SJSA1 (cell line): ENCODE measurements at places on chromosomes 2 and 18. TPM values are rescaled to one million over a fixed set of nuclear protein-coding genes. Genes with fewer than 3 reads are reported as not detected.

Gene NT5DC4
- total RNA-seq: not detected in 2 replicates

Gene DHRS9
- total RNA-seq: 0.11 and 0.19 TPM in 2 replicates

Gene SIGLEC15
- 0.06 and 0.68 TPM in 2 replicates for total RNA-seq

Gene HNRNPA3
- 48.1 and 73.1 TPM in 2 replicates for total RNA-seq

Gene ITGB6
- not detected in 2 replicates for total RNA-seq

- DNase-seq: no peak
- no peaks in the 10 kb centered on the region for H3K36me3 ChIP-seq
- 0 out of 2 replicates have a peak, but pooled peaks cover 4% of the 10 kb centered on the region for H3K27me3 ChIP-seq
- no peak overlapping the region for H3K4me3 ChIP-seq
- H3K4me1 ChIP-seq: no peaks in the 10 kb centered on the region
- H3K27ac ChIP-seq: no peak overlapping the region
Observed at GRCh38 chr18:57258131-57258777, 94.1 kb upstream of the ST8SIA3 start.

DNA sequence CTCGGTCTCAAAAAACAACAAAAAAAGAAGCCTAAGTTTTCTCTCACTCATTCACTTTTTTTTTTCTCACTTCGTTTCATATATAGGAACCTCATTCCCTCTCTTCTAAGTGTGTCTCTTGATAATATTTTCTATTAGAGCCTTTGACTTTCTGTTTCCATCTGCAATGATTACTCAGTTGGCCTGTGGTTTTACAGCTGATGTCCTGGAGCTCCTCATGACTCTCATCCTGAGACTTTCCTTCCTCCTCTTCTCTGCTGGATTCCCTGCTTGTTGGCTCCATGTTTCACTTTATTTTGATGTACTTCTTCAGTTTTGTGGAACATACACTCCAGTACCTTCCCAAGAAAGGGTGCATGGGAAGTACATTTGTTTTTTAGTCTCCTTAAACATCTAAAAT lies 154.2 kb upstream of the GATA6 start:
- no peak for DNase-seq
- H3K27ac ChIP-seq: no peak overlapping the region
- H3K4me1 ChIP-seq: no peaks in the 10 kb centered on the region
- H3K36me3 ChIP-seq: no peaks in the 10 kb centered on the region

DNA sequence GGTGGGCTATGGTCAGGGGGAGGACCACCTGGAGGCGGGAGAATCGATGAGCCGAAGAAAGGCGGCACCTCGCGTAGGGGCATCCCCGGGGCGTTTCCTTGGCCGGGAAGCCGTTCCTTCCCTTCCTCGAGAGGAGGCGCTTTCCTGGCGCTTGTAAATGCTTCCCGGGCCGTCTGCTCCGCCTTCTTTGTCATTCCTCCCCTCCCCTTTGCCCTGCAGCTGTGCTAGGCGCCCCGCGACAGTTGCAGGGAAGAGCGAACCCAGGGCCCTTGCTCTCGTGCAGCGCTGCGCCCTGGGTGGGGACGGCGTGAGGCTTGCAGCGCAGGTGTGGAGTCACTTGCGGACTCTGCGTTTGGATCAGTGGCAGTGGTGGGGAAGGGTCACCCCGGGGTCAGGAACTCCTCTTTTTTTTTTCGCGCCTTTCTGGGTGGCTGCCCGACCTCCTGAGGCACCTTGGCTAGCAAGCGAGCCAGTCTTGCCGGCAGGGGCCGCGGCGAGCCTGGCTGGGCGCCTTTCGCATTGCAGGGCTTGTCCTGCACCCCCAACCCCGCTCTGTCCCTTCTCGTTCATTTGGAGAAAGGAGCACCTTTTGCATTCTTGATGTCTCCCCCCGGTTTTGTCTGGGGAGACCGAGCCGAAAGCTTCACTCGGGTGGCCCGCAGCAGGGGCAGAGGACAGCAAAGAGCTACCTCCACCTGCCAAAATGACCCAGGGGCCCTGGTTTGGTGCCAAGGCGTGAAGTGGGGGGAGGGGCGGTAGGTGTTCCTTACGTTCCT lies 858 bp downstream of the KCNS3 start:
- H3K27me3 ChIP-seq: no peaks in the 10 kb centered on the region

- H3K27me3 ChIP-seq: peaks cover 23% of the 10 kb centered on the region; the same call in 1 of the 2 replicates
- H3K4me1 ChIP-seq: no peaks in the 10 kb centered on the region
- H3K27ac ChIP-seq: no peak overlapping the region
- H3K36me3 ChIP-seq: no peaks in the 10 kb centered on the region
- DNase-seq: no peak
Observed at GRCh38 chr18:46650681-46651080, 6.3 kb downstream of the LOXHD1 start.
